ENCODE measurements at places on chromosomes 16 and 17.

DNA sequence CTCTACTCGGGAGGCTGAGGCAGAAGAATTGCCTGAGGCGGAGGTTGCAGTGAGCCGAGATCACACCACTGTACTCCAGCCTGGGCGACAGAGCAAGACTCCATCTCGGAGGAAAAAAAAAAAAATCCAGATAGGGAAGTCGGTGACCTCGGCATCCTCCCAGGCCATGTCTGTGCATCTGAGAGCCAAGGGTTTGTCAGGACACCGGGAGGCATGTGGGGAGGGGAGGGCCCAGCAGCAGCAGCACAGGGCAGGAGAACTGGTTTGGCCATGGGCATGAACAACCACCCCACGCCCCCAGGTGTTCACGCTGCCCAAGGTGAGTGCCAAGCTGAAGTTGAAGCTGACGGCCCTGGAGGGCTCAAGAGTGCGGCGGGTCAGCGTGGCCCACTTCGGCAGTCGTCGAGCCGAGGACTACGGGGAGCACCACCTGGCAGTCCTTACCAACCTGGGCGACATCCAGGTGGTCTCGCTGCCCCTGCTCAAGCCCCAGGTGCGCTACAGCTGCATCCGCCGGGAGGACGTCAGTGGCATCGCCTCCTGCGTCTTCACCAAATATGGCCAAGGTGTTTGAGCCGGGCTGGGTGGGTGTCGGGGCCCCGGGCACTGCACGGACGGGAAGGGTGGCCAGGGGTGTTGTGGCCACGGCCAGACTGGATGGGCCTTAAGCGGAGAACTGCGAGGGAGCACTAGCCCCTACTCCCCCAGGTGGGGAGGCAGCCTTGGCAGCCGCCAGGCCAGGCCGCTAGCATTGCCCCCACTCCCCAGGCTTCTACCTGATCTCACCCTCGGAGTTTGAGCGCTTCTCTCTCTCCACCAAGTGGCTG, 14.7 kb upstream of the MYO15B start:
- DNase-seq, result no peak

GRCh38 chr16:29992344-29992967, 3.0 kb downstream of the HIRIP3 start:
- DNase-seq, result no peak

DNA sequence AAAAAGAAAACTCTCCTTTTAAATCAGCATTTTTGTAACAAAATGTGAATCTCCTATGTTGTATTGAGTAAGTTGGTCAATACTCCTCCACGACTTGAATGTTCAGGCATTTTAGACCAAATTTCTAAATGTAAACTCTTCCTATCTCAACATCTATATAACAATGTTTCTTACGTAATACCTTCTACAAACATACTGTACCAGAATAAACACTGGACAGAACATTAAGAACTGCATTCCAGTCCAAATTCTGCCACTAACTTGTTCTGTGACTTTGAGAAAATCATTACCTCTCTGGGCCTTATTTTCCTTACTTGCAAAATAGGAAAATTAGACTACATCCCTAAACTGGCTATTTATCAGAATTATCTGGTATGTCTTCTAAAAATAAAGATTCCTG, 40.1 kb downstream of the AKAP10 start:
- no peak for DNase-seq

- DNase-seq, result no peak
Observed at GRCh38 chr17:57794841-57795240, 49.7 kb upstream of the CCDC182 start.

- no peak for DNase-seq
Observed at GRCh38 chr16:49439050-49439449, 65.4 kb downstream of the C16orf78 start.

GRCh38 chr17:28763804-28764266, 20.0 kb downstream of the TRAF4 start:
- peak; percentile 87 for DNase-seq

DNA sequence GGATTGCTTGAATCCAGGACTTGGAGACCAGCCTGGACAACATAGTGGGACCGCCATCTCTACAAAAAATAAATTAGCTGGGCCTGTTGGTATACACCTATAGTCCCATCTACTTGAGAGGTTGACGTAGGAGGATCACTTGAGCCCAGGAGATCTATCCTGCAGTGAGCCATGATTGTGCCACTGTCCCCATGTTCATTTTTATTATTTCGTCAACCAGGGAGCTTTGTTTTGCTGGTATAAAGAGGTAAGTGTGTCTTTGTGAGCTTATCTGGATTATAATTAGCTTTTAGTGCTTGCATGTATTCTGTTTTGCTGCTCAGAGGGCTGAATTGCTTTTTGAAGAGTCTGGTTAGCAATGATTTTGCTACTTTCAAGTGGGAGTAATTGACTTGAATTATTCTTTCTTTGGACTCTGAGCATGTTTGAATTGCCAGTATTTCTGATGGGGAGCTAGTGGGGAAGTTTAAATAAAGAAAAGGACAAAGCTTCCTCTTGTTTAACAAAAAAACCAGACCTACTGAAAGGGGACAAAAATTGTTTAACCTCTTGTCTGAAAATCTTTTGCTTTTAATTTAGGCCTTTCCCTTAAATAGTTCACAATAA, 31.6 kb upstream of the BCAS3 start:
- DNase-seq, result no peak

GRCh38 chr17:64002658-64003525, 4.7 kb downstream of the PRR29 start:
- DNase-seq, result no peak

DNA sequence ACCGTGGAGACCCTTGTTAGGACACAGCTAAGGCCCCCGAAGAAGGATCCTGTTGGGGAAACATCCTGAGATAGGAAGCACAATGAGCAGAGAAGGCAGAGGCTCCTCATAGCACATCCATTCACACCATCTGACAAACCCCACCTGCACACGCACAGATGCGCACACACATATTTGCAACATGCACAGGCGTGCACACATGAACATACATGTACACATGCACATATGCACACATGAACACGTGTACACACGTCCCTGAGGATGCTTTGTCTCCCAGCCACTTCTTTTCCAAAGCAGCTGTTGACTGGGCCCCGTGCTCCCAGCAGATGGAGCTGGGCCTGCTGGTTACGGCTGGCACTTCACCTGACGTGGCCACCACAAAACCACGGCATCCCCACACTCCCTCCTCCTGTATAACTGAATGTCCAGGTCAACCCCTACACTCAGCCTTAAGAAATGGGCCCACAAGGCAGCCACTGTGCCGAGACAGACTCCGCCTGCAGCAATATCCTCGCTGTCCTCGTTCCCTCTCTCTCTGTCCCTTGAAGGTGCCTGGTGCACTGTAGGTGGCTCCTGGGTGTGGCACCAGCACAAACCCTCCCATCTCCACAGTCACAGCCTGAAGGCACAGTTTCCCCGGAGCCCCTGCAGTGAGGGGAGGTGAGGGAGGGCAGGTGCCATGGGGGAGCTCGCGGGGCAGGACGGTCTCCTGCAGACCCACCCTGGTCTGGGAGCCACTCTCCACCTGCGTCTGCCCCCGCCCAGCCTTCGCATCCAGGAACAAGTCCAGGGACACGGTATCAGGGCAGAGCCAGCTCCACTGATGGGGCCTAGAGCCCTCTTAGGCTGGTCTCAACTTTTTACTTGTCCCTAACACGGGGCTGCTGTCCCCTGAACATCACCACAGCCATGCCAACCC, 183.0 kb downstream of the RBFOX3 start:
- DNase-seq, result no peak

- DNase-seq, result no peak
Observed at GRCh38 chr16:69937465-69937951, 13.6 kb upstream of the CLEC18A start.

DNA sequence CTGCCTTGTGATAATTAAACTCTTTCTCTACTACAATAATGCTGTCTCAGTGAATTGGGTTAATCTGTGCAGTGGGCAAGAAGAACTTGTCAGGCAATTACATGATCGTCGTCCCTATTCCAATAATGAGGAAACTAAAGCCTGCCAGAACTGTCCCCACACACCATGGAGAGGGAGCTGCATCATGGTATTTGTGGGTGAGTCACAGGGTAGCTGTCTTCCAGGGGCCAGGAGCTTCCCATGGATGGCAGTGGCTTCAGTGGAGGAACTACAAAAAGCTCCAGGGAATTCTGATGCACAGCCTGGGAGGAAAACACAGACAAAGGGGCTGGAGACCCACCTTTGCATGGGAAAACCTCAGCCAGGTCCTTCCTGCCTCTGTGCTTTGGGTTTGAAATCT, 83.3 kb upstream of the C16orf82 start:
- DNase-seq, result no peak

- no peak for DNase-seq
Observed at GRCh38 chr16:23279721-23280153, 22.4 kb upstream of the SCNN1B start.

DNA sequence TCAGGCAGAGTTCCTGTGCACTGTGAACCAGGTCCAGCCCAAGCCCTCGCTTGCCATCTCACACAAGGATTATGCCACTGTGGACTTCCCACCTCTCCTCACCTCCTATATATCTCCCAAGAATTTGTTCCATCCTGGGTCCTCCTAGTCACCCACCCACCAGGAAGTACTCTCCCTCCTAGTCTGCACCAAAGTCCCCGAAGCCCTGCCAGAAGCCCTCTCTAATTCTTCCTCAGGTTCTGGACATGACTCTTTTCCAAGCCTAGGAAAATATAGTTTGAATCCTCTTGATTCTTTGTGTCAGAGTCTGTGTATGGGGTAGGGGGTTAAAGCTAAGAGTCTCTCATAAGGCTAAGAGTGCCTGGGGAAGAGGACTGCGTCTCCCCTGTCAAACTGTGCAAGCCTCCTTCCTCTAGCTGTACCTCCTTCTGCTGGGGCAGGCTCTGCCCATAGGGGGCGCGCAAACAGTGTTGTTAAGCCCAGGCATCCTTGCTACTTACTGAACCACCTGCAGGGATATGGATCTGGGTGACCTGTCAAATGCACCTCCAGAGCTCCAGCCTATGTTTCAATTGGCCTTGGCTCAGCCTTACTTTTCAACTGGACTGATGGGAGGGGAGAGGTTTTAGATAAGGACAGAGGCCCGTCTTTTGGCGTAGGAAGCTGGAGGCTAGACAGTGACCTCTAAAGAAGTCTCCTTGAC, 16.6 kb upstream of the DLX4 start:
- peak; percentile 91 for DNase-seq

- no peak for DNase-seq
Observed at GRCh38 chr17:13194887-13195286, 177.1 kb upstream of the ELAC2 start.

DNA sequence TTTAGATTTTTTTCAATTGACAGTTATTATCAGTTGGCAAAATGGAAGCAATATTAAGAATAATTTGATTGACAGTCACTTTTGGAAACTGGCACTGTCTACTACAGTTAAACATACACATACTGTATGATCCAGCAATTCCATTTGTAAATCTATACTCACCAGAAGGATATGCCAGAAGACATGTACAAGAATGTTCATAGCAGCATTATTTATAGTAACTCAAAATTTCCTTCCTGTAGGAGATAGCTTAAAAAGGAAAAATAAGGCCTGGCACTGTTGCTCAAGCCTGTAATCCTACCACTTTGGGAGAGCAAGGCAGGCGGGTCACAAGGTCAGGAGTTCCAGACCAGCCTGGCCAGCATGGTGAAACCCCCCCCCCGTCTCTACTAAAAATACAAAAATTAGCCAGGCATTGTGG, 89.3 kb downstream of the VMP1 start:
- DNase-seq, result no peak

DNA sequence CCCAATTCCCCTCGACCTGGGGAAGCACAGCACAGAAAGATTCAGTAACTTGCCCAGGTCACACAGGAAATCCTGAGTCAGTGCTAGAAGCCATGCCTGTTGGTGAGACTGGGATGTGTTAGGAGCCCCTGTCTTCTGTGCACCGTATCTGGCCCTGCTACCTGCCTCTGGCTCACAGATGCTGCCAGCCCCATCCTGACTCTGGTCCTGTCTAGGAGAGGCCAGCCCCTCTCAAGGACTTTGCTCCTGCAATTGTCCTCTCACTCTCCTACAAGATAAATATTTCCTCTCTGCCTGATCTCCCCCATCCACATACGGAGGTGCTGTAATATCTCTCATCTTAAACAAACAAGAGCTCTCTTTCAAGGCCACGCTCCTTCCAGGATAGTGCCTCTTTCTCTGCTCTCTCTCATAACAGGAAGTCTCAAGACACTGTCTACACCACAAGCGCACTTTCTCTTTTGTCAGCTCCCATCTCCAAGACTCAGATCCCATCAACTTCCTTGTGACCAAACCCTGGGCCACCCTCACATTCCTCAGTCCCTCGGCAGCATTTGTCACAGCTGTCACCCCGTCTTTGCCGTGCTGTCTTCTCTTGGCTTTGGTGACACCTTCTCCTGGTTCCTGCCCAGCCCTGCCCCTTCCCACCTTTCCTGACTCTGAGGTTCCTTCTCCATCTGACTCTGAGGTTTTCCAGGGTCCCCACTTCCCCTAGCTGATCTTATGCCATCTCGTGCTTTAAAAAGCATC, 1.9 kb downstream of the SLC13A2 start:
- DNase-seq, result no peak

- DNase-seq, result peak; percentile 12
Observed at GRCh38 chr16:57594531-57595031, 33.8 kb upstream of the ADGRG1 start.

DNA sequence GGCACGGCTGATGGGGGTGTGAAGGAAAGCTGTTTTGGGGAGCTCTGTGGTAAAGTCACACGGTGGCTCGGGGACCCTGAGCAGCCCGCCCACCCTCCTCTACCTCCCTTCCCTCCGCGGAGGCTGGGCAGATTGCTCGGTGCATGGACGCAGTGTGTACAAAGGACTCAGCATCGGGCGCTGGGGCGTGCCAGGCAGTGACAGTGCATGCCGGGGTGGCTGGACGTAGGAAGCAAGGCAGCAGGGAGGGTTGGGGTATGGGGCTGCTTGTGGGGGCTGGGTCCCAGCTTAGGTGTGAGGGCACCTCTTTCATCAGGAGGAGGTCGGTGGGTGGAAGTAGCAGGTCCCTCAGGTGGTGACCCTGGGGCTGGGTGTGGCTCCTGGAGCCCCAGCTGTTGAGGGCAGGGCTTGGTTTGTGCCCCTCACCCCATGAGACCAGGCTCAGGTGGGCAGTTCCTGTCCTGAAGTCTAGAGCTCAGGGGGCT, 159.9 kb upstream of the GSE1 start:
- no peak for DNase-seq

GRCh38 chr16:90057738-90058173, 19.4 kb downstream of the PRDM7 start:
- DNase-seq, result peak; percentile 58

GRCh38 chr16:47492428-47493377, 31.6 kb downstream of the PHKB start:
- DNase-seq, result peak; percentile 30
